ENCODE measurements at places on chromosomes 4 and X.

GRCh38 chrX:1210844-1211243, 1.6 kb downstream of the CRLF2 start:
- no peak for DNase-seq

- no peak for DNase-seq
Measured at GRCh38 chr4:16807355-16807754, 91.1 kb downstream of the LDB2 start.

DNA sequence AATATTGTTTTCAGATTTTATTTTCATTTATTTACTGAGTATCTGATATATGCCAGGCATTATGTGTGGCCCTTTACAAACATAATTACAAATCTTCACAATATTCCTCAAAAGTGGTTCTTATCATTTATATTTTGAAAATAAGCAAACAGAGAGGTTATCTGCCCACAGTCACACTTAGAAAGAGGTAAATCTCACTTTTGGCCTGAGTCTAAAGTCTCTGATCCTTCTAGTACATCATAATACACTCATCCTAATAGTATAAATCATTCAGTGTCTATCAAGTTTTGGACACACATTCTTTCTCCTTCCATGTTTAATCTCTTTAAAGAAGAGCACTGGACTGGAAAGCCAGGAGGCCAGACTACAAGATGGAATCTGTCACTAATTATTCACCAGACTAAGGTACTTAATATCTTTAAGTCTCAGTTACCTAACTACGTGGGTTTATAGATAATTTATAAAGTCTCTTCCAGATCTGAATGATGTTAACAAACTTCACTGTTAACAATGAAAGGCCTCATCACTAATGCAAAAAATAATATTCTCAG, 281.3 kb downstream of the PPP3CA start:
- DNase-seq: no peak

- DNase-seq: no peak
Measured at GRCh38 chr4:17780501-17781299, 721 bp downstream of the FAM184B start.

- no peak for DNase-seq
Measured at GRCh38 chr4:174708381-174708780, 120.7 kb downstream of the GLRA3 start.

DNA sequence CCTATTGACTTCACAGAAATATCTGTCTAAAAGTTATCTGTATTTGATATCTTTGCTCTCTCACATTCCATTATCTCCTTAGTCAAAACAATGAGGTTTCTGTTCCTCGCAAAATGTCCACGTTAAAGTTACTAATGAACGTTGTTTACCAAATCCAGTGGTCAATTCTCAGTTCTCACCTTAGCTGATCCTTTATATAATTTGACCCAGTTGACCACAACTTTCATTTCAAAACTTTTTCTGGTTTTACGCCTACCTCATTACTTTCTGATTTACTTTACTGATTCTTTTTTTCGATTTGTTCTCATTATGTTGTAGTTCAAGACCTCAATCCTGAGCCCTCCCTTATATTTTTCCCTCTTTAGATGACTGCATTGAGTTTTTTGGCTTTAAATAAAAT, 186.6 kb downstream of the IL1RAPL1 start:
- DNase-seq: no peak

DNA sequence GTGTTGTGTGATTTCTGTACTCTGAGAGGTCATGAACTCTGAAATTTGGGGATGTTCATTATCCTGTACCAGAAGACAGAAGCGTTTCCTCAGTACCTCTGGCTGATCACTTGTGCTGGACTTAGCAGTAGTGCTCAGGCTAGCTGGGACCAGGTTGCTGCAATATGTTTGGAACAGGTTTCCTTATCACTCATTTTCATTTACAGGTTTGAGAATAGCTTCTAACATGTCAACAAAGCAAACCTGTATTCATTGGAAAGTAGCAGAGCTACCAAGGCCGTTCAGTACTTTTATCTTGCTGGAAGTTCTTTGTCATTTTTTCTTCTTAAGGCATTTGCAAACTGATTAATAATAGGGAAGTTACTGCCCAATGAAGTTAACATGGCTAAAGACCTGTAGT, 242.9 kb upstream of the ANKRD50 start:
- no peak for DNase-seq

- DNase-seq: no peak
Measured at GRCh38 chr4:81684352-81684751, 212.6 kb upstream of the RASGEF1B start.

- DNase-seq: no peak
Measured at GRCh38 chrX:139691843-139692505, 16.0 kb downstream of the MCF2 start.

DNA sequence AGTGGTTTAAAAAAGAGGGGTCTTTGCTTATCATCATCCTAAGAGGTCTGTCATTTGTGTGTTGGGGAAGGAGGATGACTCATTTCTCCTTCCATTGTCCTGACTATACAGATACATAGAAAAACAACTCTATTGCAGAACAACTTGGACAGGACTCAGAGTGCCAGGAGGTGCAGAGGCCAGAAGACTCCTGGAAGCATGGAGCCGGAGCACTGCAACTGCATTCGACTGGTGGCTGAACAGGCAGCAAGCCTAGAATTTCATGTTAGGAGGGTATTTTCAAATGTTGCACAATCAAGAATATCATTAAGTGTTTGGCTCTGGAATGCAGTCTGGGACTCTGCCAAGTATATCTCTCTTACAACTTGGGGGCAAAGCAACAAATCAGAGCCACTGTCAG, 35.0 kb upstream of the MAML3 start:
- no peak for DNase-seq

DNA sequence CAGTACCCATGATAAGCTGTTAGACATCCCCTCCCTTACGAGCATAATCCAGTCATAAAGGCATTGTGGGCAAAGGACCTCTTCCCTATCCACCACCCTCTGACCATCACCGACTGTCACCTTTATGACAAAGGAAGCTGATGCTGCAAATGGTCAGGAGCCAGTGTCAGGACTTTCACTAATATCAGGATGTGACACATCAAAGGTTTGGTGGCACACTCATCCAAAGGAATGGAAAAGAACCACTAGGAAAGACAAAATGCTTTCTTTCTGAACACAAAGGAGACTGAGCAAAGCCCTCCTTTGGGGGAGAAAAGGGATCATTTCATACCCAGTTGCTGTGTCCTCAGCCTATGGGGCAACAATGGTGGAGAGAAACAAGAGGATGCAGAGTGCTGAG, 66.9 kb upstream of the PROM1 start:
- no peak for DNase-seq

GRCh38 chrX:3425031-3425430, 78.6 kb upstream of the MXRA5 start:
- no peak for DNase-seq

DNA sequence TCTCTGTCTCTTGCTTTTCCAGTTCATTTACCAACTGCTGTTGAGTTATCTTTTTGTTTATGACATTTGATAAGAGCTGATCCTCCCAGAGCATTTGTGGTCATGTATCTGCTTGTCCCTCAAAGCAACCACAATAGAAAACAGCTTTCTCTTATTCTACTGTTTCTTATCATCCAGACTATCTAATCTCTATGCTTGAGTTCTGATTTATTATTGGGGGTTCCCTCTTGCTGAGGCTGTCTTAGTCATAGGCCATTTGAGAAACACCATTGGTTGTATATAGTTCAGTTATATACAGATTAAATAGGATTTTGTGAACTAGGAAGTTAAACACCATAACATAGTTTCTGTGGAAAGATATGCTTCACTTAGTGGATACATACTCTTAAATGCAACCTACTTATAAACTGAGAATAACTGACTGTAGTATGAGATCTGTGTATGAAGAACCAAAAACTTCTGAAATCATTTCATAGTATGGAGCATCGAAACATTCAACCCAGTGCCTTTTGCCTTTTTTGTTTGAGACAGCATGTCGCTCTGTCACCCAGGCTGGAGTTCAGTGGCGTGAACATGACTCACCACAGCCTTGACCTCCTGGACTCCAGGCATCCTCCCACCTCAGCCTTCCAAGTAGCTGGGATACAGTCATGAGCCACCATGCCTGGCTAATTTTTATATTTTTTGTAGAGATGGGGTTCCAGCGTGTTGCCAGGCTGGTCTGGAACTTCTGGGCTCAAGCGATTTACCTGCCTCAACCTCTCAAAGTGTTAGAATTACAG, 75.8 kb downstream of the STIM2 start:
- DNase-seq: no peak

DNA sequence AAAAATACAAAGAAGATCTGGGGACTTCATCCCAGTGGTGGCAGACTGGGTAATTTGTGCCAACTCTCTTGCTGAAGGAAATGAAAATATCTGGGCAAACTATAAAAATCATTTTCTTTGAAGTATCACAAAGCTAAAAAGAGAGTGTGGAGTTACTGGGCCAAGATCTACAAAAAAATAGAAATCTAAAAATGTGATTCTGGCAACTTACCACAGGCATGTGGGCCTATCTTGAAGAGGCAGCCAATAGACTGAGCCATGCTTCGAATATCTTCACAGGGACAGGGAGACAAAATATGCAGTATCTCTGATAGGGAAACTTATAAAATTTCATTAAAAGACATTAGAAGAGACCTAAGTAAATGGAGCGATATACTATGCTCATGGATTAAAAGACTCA, 168.8 kb downstream of the RCHY1 start:
- DNase-seq: no peak

- DNase-seq: no peak
Measured at GRCh38 chrX:85454295-85454694, 74.8 kb upstream of the POF1B start.

DNA sequence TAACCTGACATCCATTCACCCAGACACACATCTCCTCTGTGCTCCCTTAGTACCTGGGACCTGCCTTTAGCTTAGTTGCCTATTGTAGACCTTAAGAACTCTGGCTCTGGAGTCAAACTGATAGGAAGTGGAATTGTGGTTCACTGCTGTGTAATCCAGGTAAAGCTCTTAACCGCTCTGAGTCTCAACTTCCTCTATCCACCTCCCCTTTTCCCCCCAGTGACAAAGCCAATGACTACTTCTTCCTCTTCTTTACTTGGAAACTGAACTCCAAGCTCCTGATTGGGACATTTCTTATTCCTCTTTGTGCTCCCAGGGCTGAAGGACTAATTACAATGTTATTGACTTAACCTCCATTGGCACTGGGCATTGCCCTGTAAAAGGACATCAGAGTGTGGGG, 94.1 kb downstream of the DRD5 start:
- no peak for DNase-seq

DNA sequence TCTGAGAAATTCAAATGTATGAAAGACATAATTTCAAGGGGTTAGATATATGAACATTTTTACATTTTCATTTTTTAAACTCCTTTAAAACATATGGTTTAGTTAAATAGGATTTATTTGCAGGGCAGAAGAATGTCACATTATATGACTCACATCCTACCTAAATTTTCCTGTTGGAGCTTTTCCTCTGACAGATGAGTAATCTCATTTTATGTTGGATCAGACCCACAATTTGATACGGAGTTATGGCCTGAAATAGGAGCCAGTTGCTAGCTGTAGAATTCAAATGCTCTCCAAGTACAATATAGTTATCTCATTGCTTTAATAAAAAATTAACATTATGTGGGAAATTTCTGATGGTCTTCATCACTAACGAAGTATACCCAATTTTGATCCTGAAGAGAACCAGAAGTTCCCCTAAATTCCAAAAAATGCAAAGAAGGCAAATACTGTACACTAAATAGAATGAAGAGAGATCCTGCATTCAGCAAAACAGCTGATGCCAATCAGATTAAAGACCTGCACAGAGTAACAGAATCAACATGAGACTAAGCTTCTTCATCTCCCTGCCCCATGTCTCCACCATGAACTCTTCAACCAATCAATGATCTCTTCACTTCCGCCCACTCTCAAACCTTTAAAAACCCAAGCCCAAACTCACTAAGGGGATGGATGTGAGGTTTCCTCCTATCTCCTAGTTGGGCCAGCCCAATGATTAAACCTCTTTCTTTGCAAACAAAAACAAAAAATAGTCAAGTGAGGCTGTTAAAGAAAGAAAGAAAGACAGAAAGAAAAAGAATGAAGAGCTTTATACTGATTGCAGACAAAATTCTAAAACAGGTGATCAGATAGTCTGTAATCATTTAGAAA, 10.9 kb upstream of the EXOSC9 start:
- DNase-seq: no peak

DNA sequence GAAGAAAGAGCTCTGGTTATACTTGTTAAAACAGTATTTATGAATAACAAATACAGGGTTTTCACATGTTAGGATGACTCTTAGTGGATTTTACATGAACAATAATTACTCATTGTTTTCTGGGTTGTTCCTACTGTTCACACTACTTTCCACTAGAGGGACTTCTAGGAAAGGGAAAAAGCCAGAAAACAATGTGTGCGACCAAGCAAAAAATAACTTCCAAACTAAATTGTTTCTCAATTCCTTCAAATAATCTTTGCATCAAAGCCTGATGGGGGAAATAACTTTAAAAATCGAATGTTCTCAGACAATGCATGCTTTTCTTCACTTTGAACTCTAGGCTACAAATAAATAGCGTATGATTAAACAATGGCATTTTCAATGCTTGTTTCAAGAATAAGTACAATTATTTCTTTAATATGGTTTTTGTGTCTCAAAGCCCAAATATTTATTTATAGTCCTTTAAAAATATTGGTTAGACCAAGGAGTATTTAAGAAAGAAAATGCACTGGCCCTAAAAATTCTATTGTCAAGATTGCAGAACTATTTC, 72.1 kb upstream of the ETNPPL start:
- DNase-seq: no peak

GRCh38 chr4:153261914-153262313, 57.7 kb downstream of the TRIM2 start:
- no peak for DNase-seq

GRCh38 chrX:71140440-71140839, 4.2 kb upstream of the NLGN3 start:
- DNase-seq: no peak

DNA sequence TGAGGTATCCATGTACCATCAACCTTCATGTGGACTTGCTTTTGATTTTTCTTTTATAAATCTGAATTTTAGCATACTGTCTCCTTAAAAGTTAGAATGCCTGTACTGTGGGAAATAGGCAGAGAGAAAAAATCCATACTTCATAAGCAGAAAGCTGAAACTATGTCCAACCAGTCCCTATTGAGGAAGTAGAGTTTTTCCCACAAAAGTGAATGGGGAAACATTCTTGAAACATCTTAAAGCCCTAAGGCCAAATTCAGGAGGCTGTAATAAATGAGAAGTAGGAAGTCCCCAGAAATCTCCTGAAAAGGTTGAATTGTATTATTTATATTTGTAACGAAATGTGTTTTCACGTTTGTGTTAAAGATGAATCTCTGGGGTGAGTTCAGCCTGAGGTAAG, 56.3 kb downstream of the ENOX2 start:
- no peak for DNase-seq

DNA sequence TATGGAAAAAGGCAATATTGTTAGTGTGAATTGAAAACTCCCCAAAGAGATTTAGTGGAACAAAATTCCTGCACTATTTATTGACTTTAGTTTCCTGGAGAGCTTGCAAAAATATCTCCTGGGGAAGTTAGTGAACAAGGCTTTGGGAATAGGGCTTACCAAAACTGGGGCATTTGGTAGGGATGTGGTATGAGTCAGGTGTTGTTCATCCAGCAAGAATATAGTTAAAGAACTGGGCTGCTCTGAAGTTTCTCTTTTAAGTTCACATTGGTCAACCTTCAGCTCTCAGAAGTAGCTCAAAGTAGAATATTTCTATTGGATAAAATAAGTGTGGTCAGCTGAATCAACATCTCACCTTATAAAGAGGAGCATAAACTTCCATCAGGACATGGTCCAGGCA, 185.0 kb downstream of the CPE start:
- DNase-seq: no peak

All from activated CD4-positive, alpha-beta T cell treated with anti-CD3 and anti-CD28 coated beads for 24 hours (primary cell).